ENCODE measurements at places on chromosomes 1 and 21.

DNA sequence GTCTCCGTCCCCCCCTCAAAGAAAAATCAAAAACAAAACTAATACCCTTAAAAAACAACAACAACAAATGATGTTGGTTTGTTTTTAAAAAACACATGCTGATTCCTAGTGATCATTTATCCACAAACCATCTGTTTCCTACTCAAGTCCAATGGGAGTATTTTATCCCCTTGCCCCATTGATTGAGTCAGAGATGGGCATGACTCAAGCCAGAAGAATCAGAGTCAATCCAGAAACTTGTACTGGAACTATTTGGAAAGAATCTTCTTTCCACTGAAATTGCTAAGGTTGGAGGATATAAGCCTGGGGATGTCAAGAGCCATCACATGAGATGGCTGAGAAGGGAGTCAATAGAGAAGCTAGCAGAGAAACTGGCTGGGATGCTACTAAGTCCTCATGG, 176.4 kb downstream of the MIS18A start:
- no peak for DNase-seq

- no peak for DNase-seq
Observed at GRCh38 chr1:147270721-147271120, 28.2 kb downstream of the CHD1L start.

DNA sequence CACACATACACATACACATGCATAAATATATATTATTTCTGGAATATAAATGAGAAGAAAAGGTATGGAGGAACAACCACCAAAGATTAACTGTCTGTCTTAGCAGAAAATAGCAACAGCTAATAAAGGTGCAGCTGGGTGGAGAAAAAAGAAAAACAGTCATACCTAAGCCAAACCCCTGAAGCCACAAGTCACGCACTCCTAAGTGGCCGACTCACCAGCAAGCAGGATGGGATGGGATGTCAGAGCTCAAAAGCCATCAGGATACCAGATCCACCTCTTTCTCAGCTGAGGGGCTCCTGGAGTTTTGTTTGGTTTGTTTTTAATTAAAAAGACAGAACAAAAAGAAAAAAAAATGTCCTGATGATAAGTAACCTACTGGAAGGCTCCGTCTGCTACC, 64.7 kb upstream of the HIVEP3 start:
- no peak for DNase-seq

GRCh38 chr1:204151552-204152309, at the start of gene ETNK2:
ETNK2 (minus strand) TSS chr1:204152044; CDS start chr1:204151852, 192 bp downstream.
- no peak for DNase-seq

DNA sequence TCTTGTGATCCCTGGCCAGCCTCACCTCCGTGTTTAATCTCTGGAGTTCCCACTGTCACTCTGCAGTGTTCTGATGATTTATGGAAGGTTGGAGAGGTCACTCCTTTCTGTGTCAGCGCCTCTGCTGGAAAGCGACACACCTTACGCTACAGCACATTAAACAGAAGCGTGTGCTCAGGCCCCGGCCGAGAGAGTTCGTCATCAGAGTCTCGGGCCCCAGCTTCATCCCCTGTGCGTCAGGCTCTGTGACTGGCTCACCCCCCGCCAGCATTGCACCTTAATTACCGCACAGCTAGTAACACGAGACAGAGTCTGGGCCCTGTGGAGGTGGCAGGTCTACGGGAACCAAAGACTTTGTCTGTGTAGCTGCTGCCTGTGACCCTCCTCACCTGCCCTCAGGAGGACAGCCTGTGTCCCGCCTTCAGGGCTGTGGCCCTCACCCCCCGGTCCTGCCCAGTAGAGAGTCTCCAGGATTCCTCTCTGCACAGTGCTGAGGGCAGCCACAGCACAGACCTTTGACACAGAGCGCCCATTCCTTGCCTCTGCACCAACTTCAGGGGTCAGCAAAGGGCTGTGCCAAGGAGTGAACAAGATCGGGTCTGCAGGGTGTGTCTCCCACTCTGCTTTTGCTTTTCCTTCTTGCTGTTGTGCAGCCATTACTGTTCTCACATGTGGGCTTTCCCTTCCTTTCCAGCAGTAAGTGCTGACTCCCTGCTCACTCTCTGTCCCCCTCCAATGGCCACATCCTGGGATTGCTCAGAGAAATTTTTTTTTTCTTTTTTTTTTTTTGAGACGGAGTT, 157.6 kb downstream of the PGBD5 start:
- peak; percentile 14 for DNase-seq

GRCh38 chr21:26185021-26185420, 14.5 kb upstream of the APP start:
- DNase-seq = no peak

- no peak for DNase-seq
Observed at GRCh38 chr1:162276493-162276892, 100.2 kb downstream of the SPATA46 start.

Measured in NCI-H1417 treated with DMSO at 0.1 percent for 48 hours (cell line).